ENCODE measurements at places on chromosomes 16 and 17.

DNA sequence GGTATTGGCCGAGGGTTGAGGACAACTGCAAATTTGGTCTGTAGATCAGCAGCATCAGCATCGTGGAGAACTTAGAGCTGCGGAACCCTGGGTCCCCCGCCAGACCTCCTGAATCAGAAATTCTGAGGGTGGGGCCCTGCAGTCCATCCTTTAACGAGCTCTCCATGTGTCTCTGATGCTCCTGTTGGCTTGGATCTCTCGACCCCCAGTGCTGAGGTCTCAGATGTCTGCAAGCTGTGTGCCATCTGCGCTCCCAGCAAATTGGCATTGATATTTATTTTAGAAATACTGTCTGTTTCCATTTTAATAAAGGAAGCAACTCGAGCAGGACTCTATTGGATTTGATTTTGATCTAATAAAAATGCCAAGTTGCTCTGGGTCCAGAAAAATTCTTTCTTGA is 250.0 kb downstream of the KATNIP start:
- DNase-seq: no peak

- no peak for DNase-seq
Measured at GRCh38 chr16:57781741-57782606, 20.3 kb downstream of the KIFC3 start.

DNA sequence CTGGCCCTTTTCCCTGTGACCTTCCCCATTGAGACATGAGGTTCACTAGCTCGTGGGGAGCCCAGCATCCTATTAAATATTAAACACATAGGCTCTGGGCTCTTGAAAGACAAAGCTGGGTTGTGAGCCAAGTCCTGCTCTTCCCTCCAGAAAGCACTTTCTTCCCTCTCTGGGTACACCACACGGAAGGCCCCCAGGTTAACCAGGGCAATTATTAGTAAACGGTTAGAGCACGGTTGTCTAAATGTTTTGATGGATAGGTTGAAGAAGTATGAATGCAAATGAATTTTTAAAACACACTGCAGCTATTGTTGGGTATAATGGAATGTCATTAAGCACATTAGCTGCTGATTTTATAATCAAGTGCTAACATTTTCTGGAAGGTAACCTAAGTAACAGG is 32.7 kb upstream of the CDH13 start:
- DNase-seq: no peak

DNA sequence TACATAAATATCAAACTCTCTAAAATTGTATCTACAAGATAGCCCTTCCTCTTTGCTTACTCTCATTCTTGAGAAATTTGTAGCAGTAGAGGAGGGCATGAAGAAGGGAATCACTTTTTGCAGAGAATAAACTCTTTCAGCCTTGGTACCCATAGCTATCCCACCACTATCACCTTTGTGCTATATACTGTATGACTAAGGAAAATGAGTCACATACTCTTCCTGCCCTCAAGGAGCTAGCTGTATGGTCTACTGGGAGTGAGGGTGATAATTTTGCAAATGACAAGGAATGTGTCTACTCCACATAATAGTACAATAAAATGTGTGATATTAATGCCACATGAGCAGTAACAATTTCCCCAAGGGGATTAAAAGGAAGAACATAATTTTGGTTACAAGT is 184.6 kb upstream of the WSB1 start:
- no peak for DNase-seq

- no peak for DNase-seq
Measured at GRCh38 chr16:49763826-49764225, 92.1 kb downstream of the ZNF423 start.

DNA sequence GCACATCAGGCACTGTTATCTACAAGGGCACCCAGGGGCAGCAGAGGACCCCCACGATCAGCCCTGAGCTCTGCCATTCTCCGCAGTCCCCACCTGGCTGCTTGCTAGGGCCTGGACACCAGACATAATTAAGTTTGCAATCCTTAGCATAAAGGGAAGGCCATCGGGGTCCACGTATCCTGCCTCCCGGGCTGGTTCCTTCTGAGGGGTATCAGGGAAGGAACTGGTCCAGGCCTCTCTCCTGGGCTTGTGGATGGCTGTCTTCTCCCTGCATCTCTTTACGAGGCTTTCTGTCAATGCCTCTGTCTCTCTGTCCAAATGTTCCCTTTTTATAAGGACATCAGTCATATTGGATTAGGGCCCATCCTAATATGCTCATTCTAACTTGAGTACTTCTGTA is 77.8 kb downstream of the CYLD start:
- DNase-seq: no peak

- DNase-seq: no peak
Measured at GRCh38 chr17:49442041-49442440, 27.4 kb upstream of the PHB1 start.

GRCh38 chr17:44241106-44241624 is 21.7 kb upstream of the UBTF start:
- no peak for DNase-seq

GRCh38 chr16:87698676-87699199 is 67.0 kb downstream of the KLHDC4 start:
- no peak for DNase-seq

DNA sequence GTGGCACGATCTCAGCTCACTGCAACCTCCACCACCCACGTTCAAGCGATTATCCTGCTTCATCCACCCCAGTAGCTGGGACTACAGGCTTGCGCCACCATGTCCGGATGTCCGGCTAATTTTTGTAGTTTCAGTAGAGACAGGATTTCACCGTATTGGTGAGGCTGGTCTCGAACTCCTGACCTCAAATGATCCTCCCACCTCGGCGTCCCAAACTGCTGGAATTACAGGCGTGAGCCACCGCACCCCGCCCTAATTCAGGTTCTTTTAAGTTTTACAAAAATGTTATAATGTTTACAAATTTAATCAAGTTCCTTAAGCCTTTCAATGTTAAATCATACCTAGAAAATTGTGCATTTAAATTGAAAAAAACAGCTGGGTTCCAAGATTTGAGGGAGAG is 13.3 kb upstream of the GJD3 start:
- DNase-seq: no peak

- peak; percentile 83 for DNase-seq
Measured at GRCh38 chr17:75877752-75878173, 618 bp downstream of the TRIM47 start.

- no peak for DNase-seq
Measured at GRCh38 chr17:41962111-41962510, 4.5 kb upstream of the CNP start.

- no peak for DNase-seq
Measured at GRCh38 chr17:16121915-16122314, 93.4 kb downstream of the NCOR1 start.

DNA sequence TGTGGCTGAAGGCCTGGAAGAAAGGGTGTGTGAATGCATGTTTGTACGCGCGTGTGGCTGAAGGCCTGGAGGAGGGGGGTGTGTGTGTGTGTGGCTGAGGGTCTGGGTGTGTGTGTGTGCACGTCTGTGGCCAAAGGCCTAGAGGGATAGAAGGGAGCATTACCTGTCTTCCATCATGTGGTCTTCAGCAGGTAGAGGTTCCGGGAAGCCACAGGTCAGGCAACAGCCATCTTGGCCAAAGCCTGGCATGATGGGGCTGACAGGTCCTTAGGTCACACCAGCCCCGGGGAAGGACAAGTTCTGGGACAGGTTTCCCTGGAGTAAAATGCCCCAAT is 5.2 kb downstream of the LITAFD start:
- DNase-seq: no peak

GRCh38 chr16:81466356-81466980 is 21.9 kb downstream of the CMIP start:
- DNase-seq: no peak

GRCh38 chr16:67396159-67397035 is 3.1 kb upstream of the TPPP3 start:
- peak; percentile 58 for DNase-seq

DNA sequence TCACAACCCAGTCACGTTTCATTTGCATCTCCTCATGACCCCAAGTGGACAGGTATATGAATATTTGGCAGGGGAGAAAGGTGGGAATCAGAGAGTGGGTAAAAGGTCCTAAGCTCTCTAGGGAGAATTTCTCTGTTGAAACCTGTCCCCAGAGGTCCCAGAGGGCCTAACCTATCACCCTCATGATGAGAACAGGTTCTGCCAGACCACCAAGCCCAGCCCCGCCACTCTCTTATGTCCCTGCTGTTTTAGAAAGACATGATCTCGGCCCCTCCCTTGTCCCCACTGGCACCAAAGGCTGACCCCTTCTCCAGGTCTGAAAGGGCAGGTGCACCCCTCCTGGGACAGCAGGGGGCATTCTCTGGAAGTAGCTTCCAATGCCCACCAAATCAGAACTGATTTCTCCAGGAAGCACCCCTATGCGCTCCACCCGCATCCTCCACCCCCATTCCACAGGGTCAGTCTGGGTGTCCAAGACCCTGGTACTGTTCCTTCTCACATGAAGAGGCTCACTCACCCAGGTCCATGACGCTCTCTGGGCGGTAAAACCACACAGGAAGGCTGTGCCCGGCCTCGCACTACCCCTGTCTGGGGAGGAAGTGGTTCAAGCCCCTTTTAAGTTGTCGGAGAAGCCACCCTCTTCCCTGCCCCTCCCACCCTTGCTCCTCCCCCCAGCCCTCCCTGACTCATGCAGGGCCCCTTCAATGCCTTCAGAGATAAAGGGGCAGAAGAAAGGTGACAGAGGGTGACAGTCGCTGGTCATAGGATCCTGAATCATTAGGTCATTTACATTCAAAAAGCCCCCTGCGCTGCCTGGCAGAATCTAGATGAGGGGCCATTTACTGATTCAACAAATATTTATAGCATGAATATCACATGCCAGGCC is at the start of gene CCR7:
CCR7 (minus strand) TSS at position 590 of the 886 bp plus-strand sequence; CDS start at position 527, 63 bp downstream.
- DNase-seq: no peak

- no peak for DNase-seq
Measured at GRCh38 chr16:55641430-55642056, 14.2 kb upstream of the SLC6A2 start.

- peak; percentile 3 for DNase-seq
Measured at GRCh38 chr17:34567691-34568465, 11.5 kb upstream of the TMEM132E start.

DNA sequence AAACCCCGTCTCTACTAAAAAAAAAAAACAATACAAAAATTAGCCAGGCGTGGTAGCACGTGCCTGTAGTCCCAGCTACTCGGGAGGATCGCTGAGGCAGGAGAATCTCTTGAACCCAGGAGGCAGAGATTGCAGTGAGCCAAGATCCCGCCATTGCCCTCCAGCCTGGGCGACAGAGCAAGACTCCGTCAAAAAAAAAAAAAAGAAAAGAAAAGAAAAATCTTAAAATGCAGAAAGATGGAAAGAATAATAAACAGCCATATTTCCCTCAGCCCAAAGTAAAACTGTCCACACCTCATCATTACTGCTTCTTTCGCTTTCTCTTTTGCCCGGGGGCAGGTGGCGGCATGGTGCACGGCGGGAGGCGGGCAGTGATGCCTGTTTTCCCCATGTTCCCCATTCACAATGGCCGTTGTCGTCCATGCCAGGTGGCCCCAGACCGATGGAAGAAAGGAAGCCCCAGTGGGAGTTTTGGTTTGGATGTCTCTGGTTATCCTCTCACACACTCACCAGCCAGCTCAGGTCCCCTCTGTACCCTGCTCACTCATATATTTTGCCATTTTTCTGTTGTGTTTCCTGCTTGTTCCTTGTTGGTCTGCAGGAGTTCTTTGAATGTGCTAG is 37.0 kb upstream of the PEMT start:
- no peak for DNase-seq

- DNase-seq: no peak
Measured at GRCh38 chr17:50779747-50780353, 12.5 kb upstream of the ANKRD40CL start.

- peak; percentile 67 for DNase-seq
Measured at GRCh38 chr16:20042848-20043247, 30.8 kb downstream of the GPR139 start.

GRCh38 chr16:566475-567372 is at the start of gene NHLRC4:
Gene NHLRC4 (plus strand): TSS chr16:567005. CDS start chr16:568048, 1,043 bp downstream.
- peak; percentile 45 for DNase-seq

GRCh38 chr17:81245665-81246342 is 6.7 kb downstream of the NDUFAF8 start:
- DNase-seq: no peak

DNA sequence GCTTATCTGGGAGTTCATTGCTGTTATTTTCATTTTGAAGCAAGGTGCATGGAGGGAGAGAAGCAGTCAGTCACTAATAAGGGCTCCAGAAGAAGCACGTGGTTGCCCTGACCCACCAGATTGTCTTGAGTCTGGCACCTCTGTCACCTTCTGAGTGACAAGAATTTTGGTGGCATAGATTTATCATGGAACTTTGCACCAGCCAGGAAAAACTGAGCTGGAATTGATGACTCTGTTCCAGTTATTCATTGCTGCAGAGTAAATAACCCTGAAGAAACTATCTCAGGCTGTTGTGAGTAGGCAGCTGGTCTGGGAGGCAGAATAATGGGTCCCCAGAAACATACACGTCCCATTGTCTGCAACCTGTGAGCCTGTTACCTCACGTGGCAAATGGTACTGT is 44.8 kb downstream of the HSD17B2 start:
- DNase-seq: no peak

GRCh38 chr16:17160285-17160853 is 310.4 kb downstream of the XYLT1 start:
- DNase-seq: no peak

GRCh38 chr16:29761882-29762281 is 16.1 kb upstream of the C16orf54 start:
- DNase-seq: no peak

DNA sequence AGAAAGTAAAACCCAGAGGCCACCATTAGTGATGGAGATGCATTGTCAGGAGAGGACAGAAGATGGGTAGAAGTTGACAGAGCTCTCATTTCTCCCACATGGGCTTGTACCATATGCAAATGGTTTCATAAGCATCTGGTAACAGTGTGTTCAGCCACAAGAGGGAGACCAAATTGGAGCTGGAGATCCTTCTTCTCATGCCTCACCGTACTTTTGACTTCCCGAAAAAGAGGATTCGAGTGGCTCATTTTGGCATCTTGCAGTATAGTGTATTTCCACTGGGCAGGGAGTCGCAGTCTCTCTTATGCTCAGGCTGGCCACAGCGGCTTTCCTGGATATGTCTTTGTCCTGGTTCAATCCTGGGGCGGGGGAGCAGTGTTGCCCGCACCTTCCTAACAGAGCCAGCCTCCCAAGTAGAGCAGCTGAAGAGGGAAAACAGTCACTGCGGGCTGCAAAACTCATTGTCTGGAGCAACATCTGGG is 23.8 kb downstream of the TBC1D3B start:
- no peak for DNase-seq

DNA sequence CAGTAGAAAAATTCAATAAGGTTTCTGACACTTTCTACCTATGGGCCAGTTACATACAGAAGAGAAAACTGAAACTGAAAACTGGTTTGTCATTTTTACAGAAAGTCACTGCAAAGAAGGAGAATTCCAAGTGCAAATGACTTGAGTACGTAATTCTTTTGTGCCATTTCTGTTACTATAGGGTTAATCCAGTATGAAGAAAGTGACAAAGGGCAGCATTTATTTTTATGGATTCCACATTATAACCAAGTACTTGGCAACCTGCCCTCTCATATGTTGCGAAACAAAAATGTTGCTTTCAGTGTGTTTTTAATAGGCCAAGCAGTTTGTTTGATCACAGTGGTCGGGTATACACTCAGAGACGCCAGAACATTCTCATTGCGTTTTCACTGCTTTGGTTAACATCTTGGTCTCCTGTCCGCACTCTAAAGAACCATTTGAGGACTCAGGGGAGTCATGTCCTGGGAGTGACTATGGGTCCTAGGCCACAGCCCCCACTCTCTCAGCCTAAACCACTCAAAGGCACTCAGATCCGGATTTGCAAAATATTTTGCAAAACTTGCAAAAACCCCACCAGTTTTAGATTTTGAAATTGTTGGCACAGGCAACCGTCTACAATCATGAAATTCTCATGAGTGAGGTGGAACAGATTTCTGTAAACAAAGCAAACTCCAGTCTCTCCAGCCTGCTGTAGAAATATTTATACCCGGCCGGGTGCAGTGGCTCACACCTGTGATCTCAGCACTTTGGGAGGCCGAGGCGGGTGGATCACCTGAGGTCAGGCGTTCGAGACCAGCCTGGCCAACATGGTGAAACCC is 15.4 kb upstream of the HELZ start:
- DNase-seq: no peak

Data from ACHN (cell line).